ENCODE measurements at places on chromosomes 1 and 21. TPM values are rescaled to one million over a fixed set of nuclear protein-coding genes. Genes with fewer than 3 reads are reported as not detected.

Gene CXADR
- total RNA-seq = 0.83 TPM

Gene HAO2
- total RNA-seq = not detected

Gene CZIB
- total RNA-seq = 37.5 TPM

Gene PMVK
- 7.2 TPM for total RNA-seq

Gene HSD3B2
- total RNA-seq = not detected

Gene NR1I3
- not detected for total RNA-seq

Gene LRRC40
- total RNA-seq = 28.1 TPM

Gene FCRL6
- not detected for total RNA-seq

Gene NTMT2
- total RNA-seq = not detected

Gene PLPPR5
- total RNA-seq = under 0.01 TPM

Gene TEDDM1
- total RNA-seq = not detected

Gene KCNJ6
- under 0.01 TPM for total RNA-seq

Gene RGS1
- not detected for total RNA-seq

Gene MYOG
- not detected for total RNA-seq

Gene CYP4A11
- total RNA-seq = not detected

Gene OR10J4
- total RNA-seq = not detected

Gene KIRREL1
- 64.7 TPM for total RNA-seq

Gene AQP10
- total RNA-seq = not detected

Gene DNAJC28
- total RNA-seq = 1.4 TPM

Gene OLFML2B
- total RNA-seq = 0.56 TPM

Gene EMC1
- total RNA-seq = 55.3 TPM

Gene ATP5PB
- 382 TPM for total RNA-seq

Gene FOXE3
- not detected for total RNA-seq

Gene SMCP
- not detected for total RNA-seq

Gene NPR1
- not detected for total RNA-seq

Gene CAMK1G
- total RNA-seq = 0.83 TPM

Gene SIK1
- 0.83 TPM for total RNA-seq

Gene AK5
- total RNA-seq = 54.7 TPM

Gene TSPEAR
- not detected for total RNA-seq

Gene KRTAP7-1
- total RNA-seq = not detected

Gene CASQ2
- not detected for total RNA-seq

Gene TDRD10
- not detected for total RNA-seq

Gene SPRR2G
- total RNA-seq = not detected

Gene HPDL
- 0.56 TPM for total RNA-seq

Gene COL6A2
- total RNA-seq = 222 TPM

Gene LCE3E
- not detected for total RNA-seq

Gene AGBL4
- not detected for total RNA-seq

Gene DCST2
- total RNA-seq = not detected

Gene TCHH
- not detected for total RNA-seq

Gene ASTN1
- under 0.01 TPM for total RNA-seq

Gene RSRP1
- total RNA-seq = 71.0 TPM

Gene SPRR1B
- not detected for total RNA-seq

Gene AADACL3
- not detected for total RNA-seq

Gene NOS1AP
- 0.18 TPM for total RNA-seq

Gene FCAMR
- total RNA-seq = not detected

Gene NUF2
- 18.5 TPM for total RNA-seq

Gene XCL2
- total RNA-seq = not detected

Gene MATN1
- total RNA-seq = 0.56 TPM

Gene TBX15
- not detected for total RNA-seq

All from IMR-90 (cell line).